ENCODE measurements at places on chromosomes 4 and X.

DNA sequence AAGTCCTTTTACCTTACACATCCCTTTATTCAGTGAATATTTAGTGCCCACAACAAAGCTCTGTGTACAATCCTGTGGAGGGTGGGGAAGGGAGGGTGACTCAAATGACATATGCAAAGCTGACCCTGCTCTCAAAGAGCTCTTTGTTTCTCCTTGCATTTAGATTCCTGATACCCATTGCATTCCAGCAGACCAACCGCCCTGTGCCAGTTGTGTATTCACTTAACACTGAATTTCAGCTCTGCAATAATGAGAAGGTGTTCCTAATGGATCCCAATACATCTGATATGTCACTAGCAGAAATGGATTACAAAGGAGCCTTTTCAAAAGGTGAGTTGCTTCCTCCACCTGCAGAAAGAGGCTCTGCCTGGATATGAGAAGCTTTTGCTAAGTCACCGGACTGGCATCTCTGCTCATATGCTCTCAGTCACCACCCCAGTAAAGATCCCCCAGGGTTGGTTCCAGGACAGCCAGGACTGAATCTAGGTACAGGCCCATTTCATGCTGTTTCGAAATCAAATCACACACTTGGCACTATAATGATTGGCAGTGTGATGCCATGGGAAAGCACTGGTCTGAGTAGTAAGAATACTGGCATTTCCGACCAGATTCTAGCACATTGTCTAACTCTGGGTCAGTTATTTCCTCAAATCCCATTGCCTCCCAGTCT lies 17.1 kb upstream of the ANXA3 start:
- peak; percentile 8 for DNase-seq

DNA sequence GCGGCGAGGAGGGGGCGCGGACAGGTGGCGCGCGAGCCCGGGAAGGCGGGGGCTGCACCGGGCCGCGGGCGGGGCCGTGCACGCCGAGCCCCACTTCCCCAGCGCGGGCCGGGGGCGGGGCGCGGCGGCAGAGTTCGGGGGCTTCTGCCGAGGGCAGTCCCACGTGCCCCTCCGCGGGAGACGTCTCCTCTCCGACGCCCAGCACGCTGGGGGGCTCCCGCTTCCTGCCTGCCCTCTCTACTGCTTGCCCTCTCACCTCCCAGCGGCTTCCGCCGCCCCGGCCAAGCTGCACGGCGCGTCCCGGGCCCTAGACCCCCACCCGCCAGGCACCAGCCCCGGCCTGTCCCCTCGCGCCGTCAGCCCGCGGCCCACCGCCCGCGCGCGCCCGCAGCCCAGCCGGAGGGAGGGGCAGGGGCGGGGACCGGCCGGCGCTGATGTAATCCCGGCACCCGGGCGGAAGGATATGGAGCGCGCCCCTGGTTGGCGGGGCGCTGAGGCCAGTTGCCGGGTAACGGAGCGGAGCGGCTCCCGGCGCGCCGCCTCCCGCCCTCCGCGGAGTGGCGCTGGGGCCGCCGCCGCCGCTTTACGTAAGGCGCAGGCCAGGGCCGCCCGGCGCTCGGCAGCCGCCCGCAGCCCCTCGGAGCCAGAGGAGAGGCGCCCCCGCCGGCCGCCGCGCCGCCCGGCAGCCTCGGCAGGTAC lies at the start of gene KIAA0232:
Gene KIAA0232 (plus strand): TSS at position 581 of the 699 bp plus-strand sequence. CDS start 41,727 bp downstream, outside the sequence.
- peak; percentile 84 for DNase-seq

DNA sequence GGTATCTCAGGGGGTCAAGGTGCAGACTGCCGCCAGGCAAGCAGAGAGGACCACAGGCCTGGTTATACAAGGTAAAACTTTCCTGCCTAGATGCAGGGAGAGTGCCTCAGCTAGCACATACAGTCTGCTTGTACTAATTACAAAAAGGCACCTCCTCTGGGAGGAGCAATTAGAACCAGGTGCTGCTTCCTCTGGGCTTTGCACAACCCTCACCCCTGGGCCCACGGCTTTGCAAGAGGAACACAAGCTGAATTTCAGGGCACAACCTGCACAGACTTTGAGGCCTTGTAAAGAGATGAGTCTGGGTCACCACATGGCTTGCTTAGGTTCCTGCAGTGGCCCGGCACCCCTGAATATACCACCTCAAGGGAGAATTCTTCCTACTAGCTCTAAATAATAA lies 9.2 kb upstream of the CITED1 start:
- no peak for DNase-seq

DNA sequence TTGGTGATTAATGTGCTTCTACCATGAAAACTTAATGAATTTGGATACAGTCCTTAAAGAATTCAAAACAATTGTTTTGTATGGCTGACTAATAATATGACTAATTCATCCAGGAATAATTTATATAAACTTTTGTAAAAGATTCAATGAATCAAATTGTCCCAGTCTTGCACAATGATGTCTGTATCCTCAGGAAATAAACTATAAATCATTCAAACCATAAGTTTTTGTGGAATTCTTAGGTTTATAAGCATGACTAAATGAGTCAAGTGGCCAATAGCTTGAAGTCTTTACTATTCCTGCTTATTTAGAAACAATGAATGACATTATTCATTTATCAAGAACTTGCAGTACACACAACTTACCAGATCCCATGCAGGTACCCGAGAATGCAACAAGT lies 935.0 kb upstream of the INTU start:
- no peak for DNase-seq

DNA sequence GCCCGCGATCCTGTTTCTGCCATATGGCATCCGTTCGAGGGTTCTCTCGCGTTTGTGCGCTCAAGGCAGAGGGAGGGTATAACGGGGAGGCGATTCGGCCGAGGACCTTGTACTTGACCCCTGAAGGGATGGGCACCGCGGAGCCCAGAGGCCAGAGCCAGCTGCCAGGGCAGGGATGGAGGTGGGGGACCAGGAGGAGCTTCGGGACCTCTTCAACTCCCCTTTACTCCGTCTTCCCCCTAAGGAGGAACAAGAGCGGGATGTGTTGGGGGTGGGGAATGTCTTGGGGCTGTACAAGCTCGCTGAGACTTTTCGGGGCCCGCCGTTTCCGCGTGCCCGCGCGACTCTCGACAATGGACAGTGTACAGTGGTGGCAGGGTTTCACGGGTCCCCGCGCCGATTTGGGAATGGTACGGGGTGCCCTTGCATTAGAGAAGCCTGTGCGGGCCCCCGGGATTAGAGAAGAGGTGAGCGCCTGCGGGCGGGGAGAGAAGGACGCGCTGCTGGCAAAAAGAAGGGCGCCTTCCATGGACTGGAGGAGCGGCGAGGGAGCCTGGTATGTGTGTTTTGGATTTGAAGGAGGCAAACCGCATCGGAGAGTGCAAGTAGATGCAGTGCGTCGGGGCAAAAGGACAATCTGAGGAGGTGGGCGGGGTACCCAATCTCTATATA lies 760 bp downstream of the UGT8 start:
- DNase-seq: peak; percentile 35

DNA sequence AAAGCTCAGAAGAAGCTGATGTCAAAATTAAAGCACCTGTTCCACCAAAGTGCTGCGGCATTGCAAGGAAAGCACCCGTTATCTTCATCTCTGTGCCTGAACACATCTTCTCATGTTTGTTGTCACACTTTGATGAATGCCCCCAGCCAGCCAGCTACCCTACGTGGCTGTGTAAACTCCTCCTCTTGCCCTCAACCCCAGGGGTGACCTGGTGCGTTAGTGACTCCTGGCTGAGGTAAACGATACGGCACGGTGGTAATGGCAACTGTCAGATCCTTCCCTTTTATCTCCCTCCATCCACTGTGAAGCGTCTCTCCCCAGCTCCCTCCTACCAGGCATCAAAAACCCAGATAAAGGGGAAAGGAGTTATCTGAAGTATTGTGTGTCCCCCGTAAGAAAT lies 90.6 kb upstream of the WWC2 start:
- no peak for DNase-seq

- no peak for DNase-seq
Observed at GRCh38 chrX:150361070-150361776, 1.9 kb upstream of the MAMLD1 start.

DNA sequence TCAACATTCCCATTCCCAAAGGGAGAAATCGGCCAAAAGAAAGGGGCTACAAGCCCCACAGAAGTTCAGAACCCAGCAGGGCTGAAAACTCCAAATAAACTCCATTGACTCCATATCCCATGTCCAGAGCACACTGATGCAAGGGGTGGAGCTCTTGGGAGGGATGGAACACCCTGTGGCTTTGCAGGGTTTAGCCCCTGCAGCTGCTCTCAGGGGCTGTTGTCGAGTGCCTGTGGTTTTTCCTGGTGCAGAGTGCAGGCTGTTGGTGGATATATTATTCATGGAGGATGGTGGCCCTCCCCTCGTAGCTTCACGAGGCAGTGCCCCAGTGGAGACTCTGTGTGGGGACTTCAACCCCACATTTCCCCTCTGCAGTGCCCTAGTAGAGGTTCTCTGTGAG lies 53.7 kb downstream of the PDGFRA start:
- DNase-seq: no peak

DNA sequence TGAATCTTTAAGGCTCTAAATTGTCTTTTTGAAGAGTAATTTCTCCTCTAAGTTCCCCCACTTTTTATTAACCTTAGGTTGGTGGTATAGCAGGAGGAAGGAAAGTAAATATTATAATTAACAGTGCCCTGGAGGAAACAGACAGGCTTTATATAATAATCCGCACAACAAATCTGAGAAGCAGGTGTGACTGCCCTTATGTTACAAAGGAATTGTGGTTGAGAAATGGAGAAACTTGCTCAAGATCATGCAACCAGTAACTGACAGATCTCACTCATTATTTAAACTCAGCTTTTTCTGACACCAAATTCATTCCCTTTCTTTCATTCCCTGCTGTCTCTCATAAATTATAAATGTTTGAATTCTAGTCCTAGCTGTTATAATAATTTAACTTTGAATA lies 282.0 kb downstream of the PPP3CA start:
- no peak for DNase-seq

DNA sequence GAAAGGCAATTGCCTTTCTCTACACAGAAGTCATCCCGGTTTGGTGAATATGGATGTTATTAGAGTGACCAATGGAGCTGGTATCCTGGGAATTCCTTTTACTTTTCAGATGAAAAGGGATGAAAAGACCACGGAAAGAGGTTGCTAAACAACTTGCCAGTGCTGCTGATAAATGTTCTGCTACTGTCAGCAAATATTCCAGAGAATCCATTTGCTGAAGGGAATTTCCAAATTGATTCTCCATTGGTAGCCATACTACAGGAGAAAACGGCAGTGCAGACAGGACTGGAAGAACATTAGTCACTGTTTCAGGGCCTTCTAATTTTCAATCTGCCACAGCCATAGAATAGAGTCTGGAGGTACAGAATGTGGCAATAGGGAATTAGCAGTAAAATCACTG lies 451.5 kb downstream of the PCDH11X start:
- no peak for DNase-seq

Data from Caki2 (cell line).